Common myeloid progenitor, CD34-positive (primary cell): ENCODE measurements at places on chromosomes 2 and 18.

GRCh38 chr2:141723814-141724213 lies 407.0 kb downstream of the LRP1B start:
- DNase-seq, result no peak
- no peaks in the 10 kb centered on the region for H3K27me3 ChIP-seq
- H3K27ac ChIP-seq, result no peak overlapping the region
- H3K4me3 ChIP-seq, result no peak overlapping the region

GRCh38 chr2:236579746-236580315 lies 10.2 kb downstream of the ACKR3 start:
- no peak overlapping the region for H3K27ac ChIP-seq
- H3K27me3 ChIP-seq, result no peaks in the 10 kb centered on the region
- DNase-seq, result no peak
- no peak overlapping the region for H3K4me3 ChIP-seq
- no peaks in the 10 kb centered on the region for H3K4me1 ChIP-seq

GRCh38 chr2:231642631-231643494 lies 50.2 kb downstream of the TEX44 start:
- H3K4me3 ChIP-seq, result peak overlapping the region; percentile 62
- peak; percentile 65 for DNase-seq
- H3K36me3 ChIP-seq, result no peaks in the 10 kb centered on the region
- H3K27me3 ChIP-seq, result no peaks in the 10 kb centered on the region

- no peak for DNase-seq
- no peak overlapping the region for H3K27ac ChIP-seq
- no peaks in the 10 kb centered on the region for H3K4me1 ChIP-seq
- no peaks in the 10 kb centered on the region for H3K36me3 ChIP-seq
- H3K27me3 ChIP-seq, result no peaks in the 10 kb centered on the region
- no peak overlapping the region for H3K4me3 ChIP-seq
These were observed 115.9 kb downstream of the SH3RF3 start for GRCh38 chr2:109244750-109245382.

- H3K36me3 ChIP-seq, result no peaks in the 10 kb centered on the region
- H3K4me1 ChIP-seq, result peaks cover 23% of the 10 kb centered on the region
- DNase-seq, result peak; percentile 63
- H3K27ac ChIP-seq, result no peak overlapping the region
- H3K4me3 ChIP-seq, result no peak overlapping the region
These were observed 401.1 kb downstream of the BCL11A start for GRCh38 chr2:60152226-60152833.

- H3K27ac ChIP-seq, result no peak overlapping the region
- H3K27me3 ChIP-seq, result no peaks in the 10 kb centered on the region
- no peak overlapping the region for H3K4me3 ChIP-seq
These were observed 23.3 kb upstream of the ALPI start for GRCh38 chr2:232432598-232433184.

DNA sequence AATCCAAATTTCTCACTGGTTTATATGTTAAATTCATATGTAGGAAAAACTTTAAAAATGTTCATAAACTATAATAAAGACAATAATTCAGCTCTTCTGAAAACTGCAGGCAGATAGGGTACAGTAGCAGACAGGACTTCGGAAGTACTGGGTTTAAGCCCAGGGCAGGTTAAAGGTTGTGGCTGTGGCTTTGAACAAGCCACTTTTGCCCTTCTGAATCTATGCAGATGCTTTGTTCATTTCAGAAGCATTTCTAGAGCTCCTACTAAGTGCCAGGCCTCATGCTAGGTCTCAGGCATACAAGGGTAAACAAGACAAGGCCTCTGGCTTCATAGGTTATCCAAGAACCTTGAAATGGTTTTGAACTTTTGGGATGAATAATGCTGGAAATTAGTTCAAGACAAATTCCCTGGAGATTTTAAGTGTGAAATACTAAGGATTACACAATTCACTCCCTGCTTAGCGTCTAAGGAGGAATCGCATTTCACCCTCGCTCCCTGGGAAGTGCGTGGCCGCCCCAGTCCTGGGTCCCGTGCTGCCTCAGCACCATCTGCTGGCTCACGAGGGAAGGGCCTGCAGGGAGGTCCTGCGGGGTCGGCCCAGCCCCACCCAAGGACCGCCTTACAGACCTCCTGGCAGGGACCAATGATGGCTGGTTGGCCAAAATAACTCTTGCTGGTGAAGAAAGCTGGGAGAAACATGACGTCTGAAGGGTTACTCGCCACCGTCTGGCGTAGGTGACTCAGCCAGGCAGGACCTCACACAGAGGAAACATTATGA lies 67.7 kb upstream of the L3MBTL4 start:
- no peaks in the 10 kb centered on the region for H3K4me1 ChIP-seq
- H3K4me3 ChIP-seq, result no peak overlapping the region
- peak; percentile 66 for DNase-seq
- no peaks in the 10 kb centered on the region for H3K36me3 ChIP-seq
- H3K27me3 ChIP-seq, result peaks cover 3% of the 10 kb centered on the region
- no peak overlapping the region for H3K27ac ChIP-seq

GRCh38 chr2:44135296-44135695 lies 33.4 kb upstream of the PPM1B start:
- peaks cover 7% of the 10 kb centered on the region for H3K4me1 ChIP-seq
- no peaks in the 10 kb centered on the region for H3K27me3 ChIP-seq
- H3K27ac ChIP-seq, result no peak overlapping the region
- DNase-seq, result no peak
- H3K4me3 ChIP-seq, result no peak overlapping the region
- H3K36me3 ChIP-seq, result no peaks in the 10 kb centered on the region

- H3K27ac ChIP-seq, result no peak overlapping the region
- no peak for DNase-seq
- H3K4me1 ChIP-seq, result no peaks in the 10 kb centered on the region
- H3K4me3 ChIP-seq, result no peak overlapping the region
- no peaks in the 10 kb centered on the region for H3K27me3 ChIP-seq
- H3K36me3 ChIP-seq, result peaks cover 17% of the 10 kb centered on the region
These were observed 10.9 kb downstream of the ANKRD23 start for GRCh38 chr2:96832754-96833507.

DNA sequence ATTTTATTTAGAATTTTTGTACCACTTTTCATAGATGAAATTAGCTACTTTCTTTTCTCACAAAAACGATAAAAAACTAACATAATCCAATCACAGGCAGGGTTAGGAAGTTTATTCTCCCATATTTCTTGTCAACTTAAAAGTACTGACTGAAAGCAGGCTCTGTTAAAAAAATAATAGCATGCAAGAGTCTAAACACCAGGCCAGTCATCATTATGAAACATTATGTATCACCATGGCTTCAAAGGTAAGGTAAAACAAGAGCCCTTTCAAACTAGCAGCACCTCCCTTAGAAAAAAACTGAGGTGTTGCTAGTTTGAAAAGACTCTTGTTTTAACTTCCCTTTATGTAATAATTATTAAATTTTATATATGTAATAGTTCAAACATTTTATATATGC lies 848.0 kb downstream of the RNF144A start:
- H3K4me1 ChIP-seq, result no peaks in the 10 kb centered on the region
- no peaks in the 10 kb centered on the region for H3K27me3 ChIP-seq
- H3K36me3 ChIP-seq, result no peaks in the 10 kb centered on the region
- no peak overlapping the region for H3K27ac ChIP-seq
- DNase-seq, result no peak

DNA sequence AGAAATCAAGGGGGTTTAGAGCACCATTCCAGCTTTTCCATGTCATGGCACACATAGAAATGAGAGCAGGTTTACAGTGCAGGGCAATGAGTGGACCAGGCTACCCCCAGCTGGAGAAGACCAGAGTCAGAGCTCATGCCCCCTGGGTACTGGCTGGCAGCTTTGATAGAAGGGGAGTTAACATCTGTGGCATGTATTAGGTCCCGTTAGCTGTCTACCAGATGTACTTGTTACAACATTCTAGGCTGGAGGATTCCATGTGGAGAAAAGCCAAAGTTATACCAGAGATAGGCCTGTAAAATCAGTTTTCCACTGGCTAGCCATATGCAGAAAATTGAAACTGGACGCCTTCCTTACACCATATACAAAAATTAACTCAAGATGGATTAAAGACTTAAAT lies 109.2 kb downstream of the CCDC85A start:
- H3K27me3 ChIP-seq, result no peaks in the 10 kb centered on the region
- H3K36me3 ChIP-seq, result no peaks in the 10 kb centered on the region
- DNase-seq, result no peak
- no peak overlapping the region for H3K27ac ChIP-seq
- no peaks in the 10 kb centered on the region for H3K4me1 ChIP-seq
- no peak overlapping the region for H3K4me3 ChIP-seq

- H3K4me1 ChIP-seq, result no peaks in the 10 kb centered on the region
- H3K27ac ChIP-seq, result no peak overlapping the region
- H3K4me3 ChIP-seq, result no peak overlapping the region
- no peaks in the 10 kb centered on the region for H3K27me3 ChIP-seq
- no peak for DNase-seq
- no peaks in the 10 kb centered on the region for H3K36me3 ChIP-seq
These were observed 68.7 kb downstream of the FSIP2 start for GRCh38 chr2:185807351-185807750.

DNA sequence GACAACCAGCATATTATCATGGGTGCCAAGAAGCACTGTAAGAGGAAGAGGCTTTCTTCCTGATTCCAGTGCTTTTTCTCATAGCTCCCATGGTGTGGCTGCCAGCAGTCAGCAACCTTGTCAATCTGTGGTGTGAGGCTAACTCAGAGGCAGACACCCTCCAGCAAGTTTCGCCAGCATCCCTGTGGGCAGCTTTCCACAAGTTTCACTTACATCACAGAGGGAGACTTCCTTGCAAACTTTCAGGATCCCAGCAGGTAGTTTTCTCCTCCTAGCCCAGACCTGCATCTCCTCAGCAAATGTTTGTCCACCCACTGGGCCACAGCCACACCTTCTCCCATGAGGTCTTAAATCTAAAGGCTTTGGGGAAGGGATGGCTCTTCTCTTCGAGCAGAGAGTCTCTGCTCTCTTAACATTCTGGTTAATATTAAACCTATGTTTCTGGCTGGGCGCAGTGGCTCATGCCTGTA lies 9.1 kb downstream of the DNAH7 start:
- no peaks in the 10 kb centered on the region for H3K27me3 ChIP-seq
- no peaks in the 10 kb centered on the region for H3K36me3 ChIP-seq
- DNase-seq, result no peak
- H3K4me3 ChIP-seq, result no peak overlapping the region
- H3K4me1 ChIP-seq, result no peaks in the 10 kb centered on the region
- no peak overlapping the region for H3K27ac ChIP-seq

DNA sequence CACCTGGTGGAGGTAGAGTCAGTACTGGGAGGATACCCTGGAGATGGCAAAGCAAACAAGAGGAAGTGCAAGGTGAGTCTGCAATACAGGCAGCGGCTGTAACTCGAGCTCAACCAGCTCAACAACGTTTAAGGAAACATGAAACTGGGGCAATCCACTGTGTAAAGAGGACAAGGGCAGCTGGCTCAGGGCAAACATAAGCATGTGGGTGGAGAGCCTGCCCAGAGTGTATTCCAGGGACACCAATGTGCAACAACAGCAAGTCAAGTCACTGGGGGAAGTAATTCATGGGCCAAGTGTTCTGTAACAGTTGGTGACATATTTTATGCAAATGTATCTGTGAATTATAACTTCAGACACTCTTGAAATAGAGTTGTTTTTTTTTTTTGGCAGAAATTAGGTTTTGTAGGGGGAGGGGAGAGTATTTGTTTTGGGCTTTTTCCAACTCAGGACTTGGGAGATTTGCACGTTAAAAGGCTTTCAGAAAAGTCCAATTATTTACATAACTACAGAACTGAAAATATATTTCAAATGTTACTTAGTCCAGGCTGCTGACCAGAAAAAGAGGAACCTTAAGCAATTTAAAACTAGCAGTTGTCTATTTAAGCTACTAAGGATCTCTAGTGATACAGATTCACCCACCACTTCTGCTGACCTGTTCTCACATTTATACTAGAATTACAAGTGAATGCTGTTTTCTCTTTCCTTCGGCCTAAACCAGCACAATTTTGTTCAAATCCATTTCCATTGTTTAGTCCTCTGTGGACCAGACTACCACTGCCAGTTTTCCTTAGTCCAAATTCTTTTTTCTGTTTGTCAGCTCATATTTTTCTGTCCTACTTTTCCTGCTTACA lies 18.6 kb downstream of the NRXN1 start:
- H3K4me1 ChIP-seq, result peaks cover 4% of the 10 kb centered on the region
- H3K27ac ChIP-seq, result no peak overlapping the region
- no peak overlapping the region for H3K4me3 ChIP-seq

DNA sequence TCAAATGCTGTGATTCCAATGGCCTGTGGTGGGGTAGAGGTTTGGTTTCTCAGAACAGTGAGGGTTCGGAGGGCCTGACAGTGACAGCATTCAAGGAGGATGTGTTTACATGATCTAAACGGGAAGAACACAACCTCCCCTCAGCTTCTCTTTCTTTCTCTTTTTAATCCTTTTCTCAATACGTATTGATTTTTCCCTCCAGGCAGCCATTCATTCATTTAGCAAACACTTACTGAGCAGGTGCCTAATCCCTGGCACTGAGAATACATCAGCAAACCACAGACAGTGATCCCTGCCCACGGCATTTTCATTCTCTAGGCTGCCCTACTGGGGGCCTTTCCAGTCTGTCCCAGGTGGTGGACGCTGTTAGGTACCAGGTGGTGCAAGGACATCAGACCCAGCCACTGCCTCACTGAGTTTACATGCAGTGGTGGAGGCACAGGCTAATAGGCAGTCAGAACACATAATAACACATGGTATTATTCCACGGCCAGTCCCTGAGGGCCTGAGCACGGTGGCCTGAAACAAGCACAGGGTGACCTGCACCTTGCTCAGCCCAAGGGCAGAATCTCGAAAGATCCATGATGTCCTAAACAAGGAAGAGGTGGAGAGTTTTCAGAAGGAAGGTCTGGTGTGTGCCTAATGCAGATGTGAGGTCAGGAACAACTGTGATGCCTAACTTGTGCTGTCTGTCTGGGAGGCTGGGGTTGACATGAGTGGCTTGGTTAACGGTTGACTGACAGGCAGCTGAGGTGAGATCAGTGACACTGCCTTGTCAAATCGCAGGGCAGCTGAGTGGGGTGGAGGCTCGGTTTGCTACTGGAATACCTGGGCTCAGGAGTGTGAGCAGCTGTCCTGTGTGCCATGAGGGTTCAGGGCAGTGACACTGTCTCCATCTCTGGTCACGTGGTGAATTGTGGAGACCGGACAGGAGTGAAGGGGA lies 785.5 kb upstream of the HS6ST1 start:
- H3K27me3 ChIP-seq, result no peaks in the 10 kb centered on the region
- H3K4me3 ChIP-seq, result no peak overlapping the region
- H3K36me3 ChIP-seq, result no peaks in the 10 kb centered on the region
- H3K27ac ChIP-seq, result no peak overlapping the region
- no peak for DNase-seq
- no peaks in the 10 kb centered on the region for H3K4me1 ChIP-seq

GRCh38 chr2:203072371-203072770 lies 57.7 kb downstream of the NBEAL1 start:
- no peaks in the 10 kb centered on the region for H3K4me1 ChIP-seq
- no peaks in the 10 kb centered on the region for H3K27me3 ChIP-seq
- DNase-seq, result no peak
- no peak overlapping the region for H3K4me3 ChIP-seq
- H3K36me3 ChIP-seq, result peaks cover 11% of the 10 kb centered on the region

GRCh38 chr2:58957188-58957840 lies 716.2 kb upstream of the FANCL start:
- H3K4me1 ChIP-seq, result no peaks in the 10 kb centered on the region
- H3K4me3 ChIP-seq, result no peak overlapping the region
- no peak overlapping the region for H3K27ac ChIP-seq
- no peaks in the 10 kb centered on the region for H3K36me3 ChIP-seq

- H3K36me3 ChIP-seq, result no peaks in the 10 kb centered on the region
- H3K4me3 ChIP-seq, result no peak overlapping the region
- no peak overlapping the region for H3K27ac ChIP-seq
- H3K27me3 ChIP-seq, result no peaks in the 10 kb centered on the region
- DNase-seq, result no peak
These were observed 183.8 kb downstream of the MYCN start for GRCh38 chr2:16123856-16124780.

- no peak overlapping the region for H3K4me3 ChIP-seq
- no peaks in the 10 kb centered on the region for H3K36me3 ChIP-seq
- no peaks in the 10 kb centered on the region for H3K27me3 ChIP-seq
- H3K4me1 ChIP-seq, result peaks cover under 1% of the 10 kb centered on the region
- no peak for DNase-seq
These were observed 69.8 kb downstream of the TSN start for GRCh38 chr2:121825003-121825950.
